Foreskin keratinocyte (primary cell): ENCODE measurements at places on chromosomes 5 and 9. TPM values are rescaled to one million over a fixed set of nuclear protein-coding genes. Genes with fewer than 3 reads are reported as not detected.

Gene GPRIN1
- total RNA-seq, result 16.9 and 18.3 TPM in 2 replicates

DNA sequence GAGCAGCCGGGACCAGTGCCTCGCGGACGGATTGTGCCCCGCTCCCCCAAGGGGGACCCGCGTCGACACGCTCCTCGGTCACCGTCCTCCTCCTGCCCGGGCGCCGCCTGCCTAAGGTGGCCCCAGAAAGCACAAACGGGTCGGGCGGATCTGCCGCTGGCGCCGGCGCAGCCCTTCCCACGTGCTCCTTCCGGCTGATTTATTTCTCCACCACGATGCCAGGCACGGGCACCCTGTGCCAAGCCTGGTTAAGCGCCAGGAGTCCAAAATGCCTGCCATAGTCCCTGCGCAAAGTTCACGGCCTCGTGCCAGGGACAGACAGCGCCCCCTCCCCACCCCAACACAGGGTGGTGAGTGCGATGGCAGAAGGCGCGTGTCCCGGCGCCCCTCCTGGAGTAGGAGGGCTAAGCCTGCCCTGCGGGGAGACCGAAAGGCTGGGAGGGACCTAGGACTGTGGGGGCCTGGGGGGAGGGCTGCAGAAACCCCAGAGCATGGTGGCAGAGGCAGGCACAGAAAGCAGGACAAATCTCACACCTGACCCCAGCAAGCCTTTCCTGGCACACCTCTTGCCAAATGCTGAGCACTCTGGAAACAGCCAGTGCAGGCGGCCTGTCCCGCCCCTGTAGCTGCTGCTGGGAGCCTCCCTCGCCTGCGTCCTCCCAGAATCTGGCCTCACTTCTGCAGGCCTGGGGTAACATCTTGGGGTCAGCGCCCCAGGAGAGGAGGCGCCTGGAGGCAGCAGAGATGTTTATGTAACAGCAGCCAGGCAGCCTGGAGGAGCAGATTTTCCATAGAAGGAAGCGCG, 1.1 kb upstream of the NOTCH1 start:
- no peak for DNase-seq

DNA sequence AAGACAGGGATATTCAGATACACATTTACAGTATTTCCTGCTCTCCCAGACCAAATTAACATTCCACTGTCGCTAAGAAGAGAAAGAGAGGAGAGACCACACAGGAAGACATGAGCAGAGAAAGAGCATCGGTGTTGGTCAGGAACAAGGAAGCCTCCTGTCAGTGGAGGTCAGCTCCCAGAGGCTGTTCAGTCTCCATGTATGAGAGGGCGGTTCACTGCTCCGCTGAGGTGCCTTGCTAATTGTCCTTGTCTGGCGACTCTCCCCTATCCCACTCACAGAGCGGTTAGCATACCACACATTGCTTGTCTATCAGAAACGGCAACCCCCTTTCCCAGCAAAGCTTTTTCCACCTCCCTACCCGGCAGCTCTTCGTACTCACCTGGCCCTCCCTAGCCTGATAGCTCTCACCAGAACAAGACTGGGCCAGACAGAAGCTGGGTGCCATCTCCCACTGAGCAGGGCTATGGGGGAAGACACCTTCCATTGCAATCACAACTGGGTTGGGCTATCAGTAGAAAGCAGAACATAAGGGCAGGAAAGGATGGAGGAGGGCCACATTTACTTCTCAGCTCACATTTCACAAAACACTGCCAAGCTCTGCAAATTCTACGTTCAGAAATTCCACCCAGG, 58.6 kb upstream of the LMNB1 start:
- no peak for DNase-seq

- DNase-seq, result no peak
Observed at GRCh38 chr9:132862533-132862932, 15.6 kb downstream of the AK8 start.

GRCh38 chr5:105903069-105903468, 1767.7 kb downstream of the EFNA5 start:
- DNase-seq, result no peak

GRCh38 chr9:94984891-94985476, 258.5 kb downstream of the AOPEP start:
- DNase-seq, result no peak

GRCh38 chr9:77011973-77012821, 7.3 kb upstream of the FOXB2 start:
- no peak for DNase-seq

DNA sequence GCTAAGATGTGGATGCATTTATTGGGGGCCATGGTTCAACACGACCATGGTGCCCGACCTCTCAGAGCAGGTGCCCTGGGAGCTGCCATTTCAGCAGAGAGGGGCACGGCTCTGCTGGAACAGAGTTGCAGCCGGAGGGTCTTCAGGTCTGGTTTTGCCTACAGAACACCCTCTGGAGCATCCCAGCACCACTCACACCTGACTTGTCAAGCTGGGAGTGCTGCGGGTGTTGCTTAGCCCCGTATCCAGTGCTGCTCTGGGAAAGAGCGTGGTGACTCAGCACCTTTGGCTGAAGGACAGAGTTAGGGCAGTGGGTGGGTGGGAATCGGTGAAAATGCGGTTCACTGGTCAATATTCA, 36.5 kb upstream of the IRX4 start:
- no peak for DNase-seq

DNA sequence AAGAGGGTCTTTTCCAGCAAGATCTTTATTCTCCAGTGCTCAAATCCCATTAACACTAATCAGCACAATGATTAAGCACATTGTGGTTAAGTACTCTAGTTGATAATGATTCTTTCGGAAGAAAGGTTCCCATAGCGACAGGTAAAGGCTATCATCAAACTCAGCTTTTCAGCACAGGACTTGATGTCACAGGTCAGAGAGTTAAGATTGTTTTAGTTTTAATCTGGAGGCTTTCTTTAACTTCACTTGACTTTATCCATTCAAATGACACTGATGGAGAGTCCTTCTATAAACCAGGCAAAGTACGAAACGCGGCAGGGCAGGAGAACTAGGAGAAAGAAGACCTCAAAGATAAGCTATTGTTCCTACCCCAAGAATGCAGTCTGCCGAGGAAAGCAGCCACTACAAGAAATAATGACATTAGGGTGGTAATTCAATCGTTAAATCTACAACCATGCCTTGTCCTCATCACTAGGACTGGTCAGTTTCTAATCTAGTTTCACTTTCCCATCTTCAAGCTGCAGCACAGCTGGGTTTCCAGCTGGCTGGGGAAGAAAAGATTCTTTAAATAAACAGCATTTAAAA, 4.6 kb downstream of the NRG2 start:
- DNase-seq, result no peak

DNA sequence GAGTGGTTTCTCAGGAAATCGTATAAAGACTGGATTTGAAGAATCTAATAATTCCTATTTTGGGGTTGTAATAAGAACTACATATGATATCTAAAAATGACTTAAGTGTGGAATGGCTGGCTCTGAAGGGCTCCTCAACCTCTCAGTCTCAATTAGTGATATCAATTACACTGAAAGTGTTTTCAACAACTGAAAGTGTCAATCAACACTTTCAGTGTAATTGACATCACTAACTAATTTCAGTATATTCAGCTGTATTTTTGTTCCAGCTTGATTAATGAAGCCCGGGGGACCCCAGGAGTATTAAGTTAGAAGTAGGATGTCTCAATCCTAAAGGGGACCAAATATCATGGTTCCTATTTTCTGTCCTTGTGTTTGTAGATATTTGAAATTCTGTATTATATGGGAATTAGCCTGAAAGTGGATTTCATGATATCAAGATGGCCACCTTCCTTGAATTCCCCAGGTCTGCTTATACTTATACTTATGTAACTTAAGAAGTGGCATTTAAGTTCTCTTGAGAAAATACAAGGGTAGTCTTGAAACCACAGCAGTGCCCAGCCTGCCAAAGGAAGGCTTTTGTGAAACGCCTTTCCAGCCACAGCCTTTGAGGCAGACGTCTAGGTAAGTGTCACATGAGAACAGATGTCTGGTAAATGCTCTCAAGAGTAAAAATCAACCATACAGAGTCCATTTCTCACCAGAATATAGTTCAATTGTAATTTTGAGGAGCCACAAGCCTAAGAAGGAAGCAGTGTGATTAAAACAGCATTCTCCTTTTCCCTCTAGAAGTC, 4.6 kb downstream of the BASP1 start:
- DNase-seq, result no peak

DNA sequence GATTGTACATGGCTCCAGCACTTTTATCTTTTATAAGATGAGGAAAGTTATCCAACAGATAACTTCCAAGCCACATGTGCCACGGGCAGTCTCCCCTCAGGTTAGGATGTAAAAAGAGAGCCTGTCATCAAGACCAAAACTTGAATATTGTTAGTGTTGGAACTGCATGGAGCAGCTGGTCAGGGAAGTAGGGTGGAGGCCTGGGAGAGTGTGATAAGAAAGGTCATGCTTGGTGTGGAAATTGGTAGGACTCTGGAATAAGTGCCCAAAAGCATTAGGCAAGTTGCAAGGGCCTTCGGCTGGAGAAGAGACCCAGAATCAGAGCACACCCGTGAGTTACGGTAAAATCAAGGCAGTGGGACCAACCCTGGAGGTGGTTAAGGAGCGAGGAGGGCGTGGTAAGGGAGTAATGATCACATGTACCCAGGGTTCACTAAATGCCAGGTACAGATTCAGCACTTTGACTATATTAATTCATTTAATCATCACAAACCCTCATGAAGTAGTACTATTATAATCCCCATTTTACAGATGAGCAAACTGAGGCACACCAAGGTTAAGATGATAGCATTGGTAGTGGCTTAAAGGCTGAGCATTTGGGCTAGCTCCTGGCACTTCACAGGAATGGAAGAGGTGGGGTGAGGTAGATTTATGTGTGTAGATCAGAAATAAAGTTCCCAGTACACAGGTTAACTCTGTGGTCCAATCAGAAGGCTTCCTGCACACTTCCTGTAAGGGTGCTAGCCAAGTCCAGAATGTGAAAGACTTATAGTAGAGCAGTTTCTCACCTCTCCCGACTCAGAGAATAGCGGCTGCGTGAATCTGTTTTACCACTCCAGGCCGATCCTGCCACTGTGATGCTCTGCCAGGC, 96.5 kb upstream of the ZNF608 start:
- DNase-seq, result no peak

GRCh38 chr5:179974946-179975712, 67.4 kb upstream of the TBC1D9B start:
- no peak for DNase-seq

DNA sequence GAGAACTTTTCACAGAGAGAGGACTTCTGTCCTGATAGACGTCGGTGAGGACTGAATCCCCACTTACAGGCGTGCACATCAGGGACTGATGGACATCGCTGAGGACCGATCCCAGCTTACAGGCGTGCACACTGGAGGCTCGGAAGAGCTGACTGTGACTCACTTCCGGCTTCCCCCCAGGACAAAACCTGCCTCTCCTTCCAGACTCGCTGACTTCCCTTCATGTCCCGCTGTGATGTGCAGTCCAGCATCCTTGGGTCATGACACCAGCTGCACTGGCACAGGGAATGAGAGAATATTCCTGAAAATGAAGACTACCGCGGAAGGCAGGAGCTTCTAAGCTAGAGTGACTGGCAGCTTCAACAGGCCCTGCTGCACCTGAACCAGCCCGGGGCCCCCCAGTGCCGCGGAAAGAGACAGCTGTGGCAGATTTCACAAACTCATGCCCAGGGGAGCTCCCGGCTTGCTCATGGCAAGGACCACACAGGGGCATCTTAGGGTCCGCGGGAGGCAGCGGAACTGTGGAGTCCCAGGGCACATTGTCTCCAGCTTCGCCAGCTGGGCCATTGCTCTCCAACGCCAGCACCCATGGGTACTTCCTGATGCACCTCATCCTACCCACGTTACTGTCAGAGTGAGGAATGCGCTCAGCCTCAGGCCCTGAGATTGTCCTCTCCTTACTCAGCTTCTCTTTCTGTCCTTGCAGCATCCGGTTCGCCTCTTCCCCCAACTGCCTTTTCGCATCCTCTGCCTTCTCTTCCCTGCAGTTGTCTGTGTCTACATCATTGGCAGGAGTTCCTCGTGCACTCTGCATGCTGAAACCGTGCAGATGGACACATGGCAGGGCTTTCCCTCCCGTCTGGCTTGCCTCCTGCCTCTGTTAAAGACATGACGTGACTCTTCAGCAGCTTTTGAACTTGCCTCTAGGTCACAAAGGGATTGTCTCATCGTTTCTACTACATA, 29.5 kb downstream of the SURF6 start:
- no peak for DNase-seq

DNA sequence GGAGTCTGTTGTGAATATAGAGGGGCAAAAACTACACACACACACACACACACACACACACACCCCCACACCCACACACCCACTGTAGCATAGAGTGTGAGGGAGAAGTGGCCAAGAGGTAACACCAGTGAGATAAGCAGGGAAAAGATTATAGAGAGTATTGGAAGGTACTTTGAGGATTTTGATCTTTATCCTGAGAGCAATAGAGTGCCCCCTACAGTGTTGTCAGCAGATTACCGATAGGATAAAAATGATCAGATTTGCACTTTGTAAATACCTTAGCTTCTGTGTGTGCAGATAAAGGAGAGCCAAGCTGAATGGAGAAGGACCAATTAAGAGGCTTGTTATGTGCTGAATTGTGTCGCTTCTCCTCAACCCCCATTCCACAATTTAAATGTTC, 32.3 kb downstream of the ERCC6L2 start:
- no peak for DNase-seq

- no peak for DNase-seq
Observed at GRCh38 chr5:180365829-180366228, 12.7 kb upstream of the GFPT2 start.

DNA sequence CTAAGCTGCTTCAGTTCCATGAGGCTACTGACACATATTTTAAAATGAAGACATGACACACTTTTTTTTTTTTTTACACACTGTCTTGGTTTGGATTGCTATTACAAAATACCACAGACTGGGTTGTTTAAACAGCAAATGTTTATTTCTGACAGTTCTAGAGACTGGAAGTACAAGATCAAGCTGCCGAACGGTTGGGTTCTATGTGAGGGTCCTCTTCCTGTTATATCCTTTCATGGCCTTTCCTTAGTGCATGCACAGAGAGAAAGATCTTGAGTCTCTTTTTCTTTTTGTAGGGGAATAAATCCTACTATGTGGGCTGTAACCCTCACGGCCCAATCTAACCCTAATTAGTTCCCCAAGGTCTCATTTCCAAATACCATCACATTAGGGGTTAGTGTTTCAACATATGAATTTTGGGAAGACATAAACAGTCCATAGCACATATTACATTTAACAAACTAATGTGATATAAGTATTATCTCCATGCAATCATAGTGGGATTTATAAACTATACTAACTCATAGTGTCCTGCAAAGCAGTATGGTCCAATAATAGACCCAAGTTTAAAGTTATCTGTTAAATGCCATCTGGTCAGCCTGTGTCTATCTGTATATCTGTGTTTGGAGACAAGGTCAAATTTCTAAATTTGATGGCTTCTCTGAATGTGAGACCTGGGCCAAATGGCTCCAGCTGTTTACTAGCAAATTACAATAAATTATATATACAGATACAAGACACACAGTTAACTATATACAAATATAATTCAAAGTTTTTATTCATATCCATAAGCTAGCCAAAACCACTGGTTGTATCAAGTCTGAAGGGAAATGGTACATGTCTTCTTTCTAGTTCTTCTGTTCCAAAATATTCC, 90.3 kb upstream of the NREP start:
- no peak for DNase-seq

Gene PFDN1
- 70.9 and 71.2 TPM in 2 replicates for total RNA-seq

- no peak for DNase-seq
Observed at GRCh38 chr9:16959391-16959790, 88.9 kb upstream of the BNC2 start.
